ENCODE measurements at places on chromosomes 6 and 20. TPM values are rescaled to one million over a fixed set of nuclear protein-coding genes. Genes with fewer than 3 reads are reported as not detected.

FKBP5 gene
- 4.3 TPM for total RNA-seq

TBC1D22B gene
- total RNA-seq: 7.1 TPM

GRIK2 gene
- total RNA-seq: 8.5 TPM

DNA sequence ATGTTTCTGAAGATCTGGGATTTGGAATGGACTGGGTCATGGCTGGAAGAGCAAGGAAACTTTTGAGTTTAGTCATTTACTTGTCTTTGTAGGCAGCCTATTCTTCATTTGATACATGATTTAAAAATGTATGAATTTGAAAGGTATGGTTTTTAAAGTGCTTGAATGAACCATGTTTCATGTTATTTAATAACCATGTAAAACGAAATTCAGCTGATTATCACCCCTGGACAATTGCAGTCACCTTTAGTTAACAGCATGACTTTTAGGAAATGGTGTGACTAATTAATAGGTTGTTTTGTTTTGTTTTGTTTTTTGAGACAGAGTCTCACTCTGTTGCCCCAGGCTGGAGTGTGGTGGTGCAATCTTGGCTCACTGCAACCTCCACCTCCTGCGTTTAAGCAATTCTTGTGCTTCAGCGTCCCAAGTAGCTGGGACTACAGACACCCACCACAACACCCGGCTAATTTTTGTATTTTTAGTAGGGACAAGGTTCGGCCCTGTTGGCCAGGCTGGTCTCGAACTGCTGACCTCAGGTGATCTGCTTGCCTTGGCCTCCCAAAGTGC, 2.1 kb downstream of the STX11 start:
- DNase-seq: no peak

- no peak for DNase-seq
Measured at GRCh38 chr20:32626859-32627636, 41.9 kb upstream of the NOL4L start.

- DNase-seq: no peak
Measured at GRCh38 chr20:24648481-24648880, 179.1 kb downstream of the SYNDIG1 start.

GRCh38 chr20:35006009-35006408, 50.3 kb downstream of the MYH7B start:
- no peak for DNase-seq

- no peak for DNase-seq
Measured at GRCh38 chr6:28523241-28523622, 2.4 kb upstream of the GPX5 start.

Data from SK-MEL-5 (cell line).